ENCODE measurements at places on chromosomes 2 and 18.

- DNase-seq = no peak
Measured at GRCh38 chr2:134201533-134201932, 52.3 kb upstream of the MGAT5 start.

DNA sequence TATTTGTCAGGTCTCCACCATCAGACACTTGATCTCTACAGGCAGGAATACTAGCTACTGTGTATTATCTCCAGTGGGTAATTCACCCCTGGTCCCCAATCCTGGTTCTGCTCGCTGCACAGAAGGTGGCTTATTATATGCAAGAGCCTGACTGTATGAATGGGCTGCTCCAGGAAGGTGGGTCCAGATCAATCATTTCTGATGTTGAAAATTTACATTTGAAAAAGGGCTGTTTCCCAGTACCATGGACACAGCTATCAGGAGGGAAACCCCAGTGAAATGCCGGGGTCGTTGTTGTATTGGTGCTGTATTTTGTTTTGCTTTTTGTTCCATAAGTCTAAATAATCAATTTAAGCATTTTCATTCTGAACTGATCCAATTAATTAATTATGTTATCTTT, 367.6 kb downstream of the RND3 start:
- DNase-seq = no peak

GRCh38 chr2:104919127-104919526, 65.2 kb downstream of the POU3F3 start:
- no peak for DNase-seq

- DNase-seq = no peak
Measured at GRCh38 chr18:62730941-62731340, 15.6 kb downstream of the PHLPP1 start.

DNA sequence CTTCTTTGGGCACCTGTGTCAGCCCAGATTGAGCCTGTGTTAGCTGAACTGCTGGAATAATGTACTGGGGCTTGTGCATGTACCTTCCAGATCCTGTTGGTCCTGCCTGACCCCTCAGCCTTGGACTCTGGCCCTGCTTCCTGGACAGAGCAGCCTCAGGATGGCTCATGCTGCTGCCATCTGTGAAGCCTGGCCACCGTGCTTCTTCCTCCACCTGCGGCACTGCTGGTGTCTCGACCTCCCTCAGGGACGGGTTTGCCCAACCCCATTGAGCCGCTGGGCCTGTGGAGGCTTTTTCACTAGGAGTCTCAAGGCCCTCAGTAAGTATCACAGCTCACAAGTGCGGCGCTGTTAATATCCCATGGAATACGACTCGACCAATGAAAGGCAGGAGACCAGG, 342.7 kb downstream of the TGIF1 start:
- DNase-seq = peak; percentile 71

GRCh38 chr2:188439986-188440385, 148.3 kb downstream of the GULP1 start:
- DNase-seq = no peak

DNA sequence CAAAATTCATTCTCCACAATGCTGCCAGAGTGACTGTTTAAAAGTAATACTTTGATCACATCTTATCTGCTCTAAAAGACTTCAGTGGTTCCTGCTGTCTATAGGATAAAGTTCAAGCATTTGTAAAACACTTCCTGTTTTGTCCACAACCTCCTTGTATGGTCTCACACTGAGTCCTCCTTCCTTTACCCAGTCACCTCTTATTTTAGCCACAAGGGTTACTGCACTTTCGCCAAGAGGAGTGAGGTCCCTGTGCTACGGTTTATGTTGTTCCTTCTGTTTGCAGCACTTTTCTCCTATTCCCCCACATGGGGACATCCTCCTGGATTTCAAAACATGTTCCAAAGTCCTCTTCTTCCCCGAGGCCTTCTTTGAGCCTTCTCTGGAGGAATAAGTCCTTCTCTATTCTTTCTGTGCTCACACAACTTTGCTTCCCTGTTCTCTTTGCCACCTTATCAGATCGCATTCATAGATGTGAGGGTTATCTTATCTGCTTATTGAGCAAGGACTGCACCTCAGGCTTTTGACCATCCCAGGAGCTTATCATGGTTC, 112.2 kb upstream of the NABP1 start:
- DNase-seq = no peak

- DNase-seq = no peak
Measured at GRCh38 chr18:36086186-36086585, 18.8 kb upstream of the RPRD1A start.

DNA sequence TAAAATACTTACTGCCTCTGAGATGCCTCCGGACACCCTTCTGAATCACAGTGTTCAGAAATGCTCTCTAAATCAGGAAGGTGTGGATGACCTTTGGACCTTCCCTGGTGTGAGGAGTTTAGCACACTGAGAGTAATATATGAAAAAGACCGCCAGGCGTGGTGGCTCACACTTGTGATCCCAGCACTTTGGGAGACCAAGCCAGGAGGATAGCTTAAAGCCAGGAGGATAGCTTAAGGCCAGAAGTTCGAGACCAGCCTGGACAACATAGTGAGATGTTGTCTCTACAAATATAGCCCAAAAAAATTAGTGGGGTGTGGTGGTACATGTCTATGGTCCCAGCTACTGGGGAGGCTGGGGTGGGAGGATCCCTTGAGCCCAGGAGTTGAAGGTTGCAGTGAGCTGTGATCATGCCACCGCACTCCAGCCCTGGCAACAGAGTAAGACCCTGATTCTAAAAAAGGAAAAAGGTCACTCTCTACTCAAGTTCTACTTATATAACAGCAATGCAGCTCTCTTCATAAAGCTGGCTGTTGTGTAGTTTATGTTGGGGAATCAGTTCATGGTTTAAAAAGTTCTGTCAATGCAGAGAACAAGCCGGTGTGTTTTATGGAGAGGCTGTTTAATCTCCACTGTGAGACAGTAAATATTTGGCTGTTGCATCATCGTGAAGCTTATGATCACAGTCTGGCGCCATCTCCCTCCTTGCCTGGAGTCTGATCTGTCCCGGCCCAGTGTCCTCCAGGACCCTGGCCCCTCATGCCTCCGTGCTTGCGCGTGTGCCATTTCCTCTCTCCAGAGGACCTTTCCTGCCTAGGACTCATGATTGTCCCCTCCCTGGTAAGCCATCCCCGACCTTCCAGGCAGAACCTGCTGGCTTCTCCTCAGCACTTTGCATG, 184.5 kb downstream of the FAM210A start:
- no peak for DNase-seq

GRCh38 chr2:109098921-109099273, 30.1 kb upstream of the SH3RF3 start:
- DNase-seq = no peak

DNA sequence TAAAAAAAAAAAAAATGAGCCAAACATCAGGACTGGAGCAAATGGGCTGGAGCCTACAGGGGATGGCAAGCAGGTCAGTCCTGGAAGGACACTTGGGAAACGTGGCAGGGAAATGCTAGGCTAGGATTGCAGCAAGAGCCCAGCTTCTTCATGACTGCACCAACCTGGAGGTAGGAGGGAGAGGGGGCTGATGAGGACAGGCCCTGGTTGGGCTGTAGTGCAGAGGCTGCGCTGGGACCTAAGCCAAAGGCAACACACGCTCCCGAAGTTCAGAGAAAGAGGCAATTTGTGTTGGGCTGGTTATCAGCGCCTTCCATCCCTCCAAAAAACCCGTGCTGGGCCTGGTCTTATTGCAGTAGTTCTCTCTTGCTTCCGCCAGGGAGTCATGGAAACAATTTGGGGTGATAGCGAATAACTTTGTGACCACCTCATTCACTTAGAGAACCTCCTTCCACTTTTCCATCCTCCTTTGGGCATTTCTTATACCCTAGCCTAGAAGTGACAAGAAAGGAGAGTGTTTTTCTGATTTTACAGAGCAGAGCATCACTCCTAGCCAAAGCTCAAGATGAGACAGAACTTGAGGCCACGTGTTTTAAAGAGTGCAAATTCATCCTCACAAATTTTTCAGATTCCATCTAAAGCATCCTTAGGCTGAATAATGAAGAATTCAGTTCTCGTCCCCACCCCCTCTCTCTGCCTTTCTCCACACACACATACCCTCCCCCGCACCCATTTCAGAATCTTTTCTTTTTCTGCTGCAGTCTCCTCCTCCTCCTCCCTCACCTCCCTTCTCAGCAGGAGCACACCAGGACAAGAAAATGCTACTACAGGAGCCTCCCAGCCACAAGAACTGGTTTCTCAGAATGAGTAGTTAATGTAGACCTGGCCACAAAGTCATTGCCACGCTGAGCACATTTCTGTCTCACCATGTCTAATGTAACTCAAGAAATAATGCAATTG, 82.5 kb upstream of the STPG4 start:
- DNase-seq = no peak

DNA sequence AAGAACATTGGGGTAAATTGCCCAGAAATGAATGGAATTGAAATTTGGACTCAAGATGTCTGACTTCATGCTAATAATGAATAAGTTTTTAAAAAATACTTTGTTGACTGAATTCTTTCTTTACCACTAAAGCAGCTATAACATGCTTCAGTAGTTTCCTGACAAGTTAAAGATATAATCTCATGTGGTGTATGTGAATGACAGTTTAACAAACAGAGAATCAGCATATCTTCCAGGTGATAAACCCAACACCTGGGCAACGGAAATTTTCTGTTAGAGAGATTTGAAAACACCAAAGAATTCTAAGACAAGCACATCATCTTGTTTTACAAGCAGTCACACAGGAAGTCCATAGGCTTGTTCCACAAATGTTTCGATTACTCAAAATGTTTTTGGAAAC, 372.6 kb upstream of the VRK2 start:
- DNase-seq = no peak

Measured in cerebellar nuclear complex (tissue), 1 donor.